ENCODE measurements at places on chromosomes 12 and 14.

GRCh38 chr12:22631863-22632463 is 7.0 kb downstream of the ETNK1 start:
- no peak for DNase-seq

DNA sequence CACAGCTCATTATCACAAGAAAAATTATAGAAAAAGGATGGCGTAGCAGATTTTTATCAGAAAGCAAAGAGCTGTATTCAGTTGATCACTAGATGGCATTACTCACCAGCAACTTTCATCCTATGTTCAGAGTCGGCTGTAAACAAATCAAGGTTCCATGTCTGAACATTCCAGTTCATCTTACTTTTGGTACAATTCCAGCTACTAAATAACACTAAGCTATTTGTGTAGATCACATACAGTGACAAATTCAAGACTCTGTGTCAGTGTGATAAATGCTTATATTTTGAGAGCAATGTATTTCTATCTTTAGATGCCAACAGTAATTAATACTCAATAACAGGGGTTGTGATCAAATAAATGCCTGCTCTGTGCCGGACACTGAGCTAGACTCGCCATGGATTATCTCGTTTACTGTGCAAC is 30.1 kb downstream of the NRDE2 start:
- DNase-seq: no peak

DNA sequence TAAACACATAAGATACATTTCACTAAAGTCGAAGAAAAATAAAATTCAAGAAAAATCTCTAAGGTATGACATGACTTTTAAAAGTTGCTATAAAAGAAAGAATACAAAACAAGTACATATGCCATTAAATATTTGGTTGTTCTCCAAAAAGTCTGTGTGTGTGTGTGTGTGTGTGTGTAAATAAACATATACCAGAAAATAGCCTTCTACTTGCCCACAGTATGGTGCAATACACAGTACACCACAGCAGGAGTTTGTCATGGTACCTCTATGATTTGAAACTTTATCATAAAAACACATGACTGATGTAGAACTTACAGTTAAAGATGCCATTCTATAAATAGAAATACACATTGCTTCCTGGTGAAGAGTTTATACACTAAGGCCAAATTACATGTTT is 692.7 kb upstream of the MGAT4C start:
- no peak for DNase-seq

GRCh38 chr12:79954037-79954610 is 19.2 kb upstream of the PPP1R12A start:
- DNase-seq: no peak

DNA sequence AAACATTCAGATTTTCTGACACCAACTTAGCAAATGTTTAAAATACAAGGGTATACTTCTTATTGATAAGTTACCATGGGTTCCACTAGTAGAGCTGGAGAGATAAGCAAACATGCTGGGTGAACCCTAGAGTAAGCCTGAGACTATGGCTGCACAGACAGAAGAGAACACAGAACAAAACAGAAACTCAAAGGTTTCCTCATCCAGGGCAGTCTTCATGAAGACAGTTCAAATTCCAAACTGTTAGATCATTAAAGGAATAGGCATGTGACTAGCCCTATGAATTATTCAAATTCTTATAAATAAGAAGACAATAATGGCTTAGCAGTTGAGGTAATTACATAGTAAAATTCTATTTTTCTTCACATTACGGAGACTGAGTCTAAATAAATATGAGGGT is 28.1 kb downstream of the BTBD7 start:
- DNase-seq: no peak

- no peak for DNase-seq
These were observed 208.2 kb downstream of the EPS8 start for GRCh38 chr12:15581006-15581405.

- DNase-seq: no peak
These were observed 236.1 kb downstream of the ADGRD1 start for GRCh38 chr12:131189781-131190180.

GRCh38 chr12:121295116-121295745 is 1.3 kb downstream of the CAMKK2 start:
- DNase-seq: no peak

DNA sequence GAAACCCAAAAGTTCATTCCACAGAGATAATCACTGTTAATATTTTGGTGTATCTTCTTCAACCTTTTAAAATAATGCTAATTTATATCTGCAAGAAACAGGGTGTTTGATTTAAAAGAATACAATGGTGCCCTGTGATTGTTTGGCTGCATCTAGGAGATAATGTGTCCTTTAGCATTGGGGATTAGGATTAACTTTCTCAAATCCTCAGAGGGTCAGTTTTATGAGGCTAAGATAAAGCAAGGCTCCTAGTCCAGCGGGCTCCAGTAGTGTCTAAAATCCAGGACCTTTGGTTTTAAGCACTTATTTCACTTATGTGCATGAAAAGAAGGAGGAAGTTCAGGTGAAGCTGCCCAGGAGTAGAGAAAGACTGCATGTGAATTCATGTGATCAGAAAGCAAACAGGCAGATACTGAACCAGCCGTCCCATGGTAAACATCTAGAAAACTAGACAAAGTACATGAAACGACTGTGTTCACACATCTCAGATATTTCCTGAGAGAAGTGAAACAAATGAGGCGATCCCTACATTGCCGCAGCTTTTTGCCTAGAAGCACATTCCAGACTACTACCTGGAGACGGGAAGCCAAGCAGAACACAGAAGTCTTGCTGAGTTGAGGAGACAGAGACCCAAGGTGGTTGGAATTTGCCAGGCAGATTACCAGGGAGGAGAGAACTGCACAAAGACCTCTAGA is 129.1 kb upstream of the MAX start:
- no peak for DNase-seq

DNA sequence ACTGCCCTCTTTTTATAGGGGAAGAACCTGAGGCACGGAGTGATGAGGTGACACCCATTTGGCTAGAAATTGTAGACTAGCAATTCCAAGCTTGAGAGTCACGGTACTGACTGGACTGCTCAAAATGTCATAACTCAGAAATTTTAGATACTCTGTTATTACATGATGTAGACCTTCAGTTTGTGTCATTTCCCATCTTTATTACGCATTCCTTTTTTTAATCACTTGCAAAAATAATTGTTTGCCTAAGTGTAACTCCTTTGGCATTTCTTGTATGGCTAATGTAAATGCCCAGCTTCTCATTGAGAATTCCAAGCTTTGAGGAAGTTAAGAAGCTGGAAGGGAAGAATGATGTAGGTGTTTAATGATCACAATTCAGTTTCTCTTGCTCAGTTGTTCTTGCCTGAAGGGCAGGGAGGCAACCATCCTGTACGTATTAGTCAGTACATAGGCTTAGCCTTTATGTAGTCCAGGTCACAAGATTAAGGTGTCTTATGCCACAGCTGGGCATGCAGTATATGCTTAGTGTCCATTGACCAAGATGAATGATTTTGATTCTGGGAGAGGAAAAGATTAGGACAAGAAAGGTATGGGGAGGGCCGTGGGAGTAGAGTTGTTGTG is 68.2 kb upstream of the EVL start:
- no peak for DNase-seq

GRCh38 chr12:51951199-51951842 is at the start of gene ACVR1B:
ACVR1B (plus strand) TSS chr12:51951699; CDS start chr12:51951744, 45 bp downstream.
- peak; percentile 87 for DNase-seq

GRCh38 chr12:117836999-117837736 is 131.6 kb downstream of the KSR2 start:
- DNase-seq: peak; percentile 44

DNA sequence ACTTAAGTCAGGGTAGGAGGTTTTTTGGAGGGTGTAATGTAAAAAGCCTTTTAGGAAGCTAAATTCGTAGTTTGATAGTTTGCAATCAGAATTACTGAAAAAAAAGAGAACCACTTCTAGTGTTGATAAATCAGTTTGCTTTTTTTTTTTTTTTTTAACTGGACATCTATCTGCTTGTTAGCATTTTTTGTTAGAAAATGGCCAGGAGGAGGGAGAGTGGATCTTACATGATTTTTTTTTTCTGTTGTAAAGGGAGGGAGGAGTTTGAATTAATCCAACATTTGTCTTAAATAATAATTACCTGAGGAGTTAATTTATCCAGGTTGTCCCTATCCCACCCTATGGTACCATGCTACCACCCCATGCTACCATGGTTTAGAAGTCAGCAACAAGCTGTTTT is 1.2 kb downstream of the FBXO34 start:
- no peak for DNase-seq

DNA sequence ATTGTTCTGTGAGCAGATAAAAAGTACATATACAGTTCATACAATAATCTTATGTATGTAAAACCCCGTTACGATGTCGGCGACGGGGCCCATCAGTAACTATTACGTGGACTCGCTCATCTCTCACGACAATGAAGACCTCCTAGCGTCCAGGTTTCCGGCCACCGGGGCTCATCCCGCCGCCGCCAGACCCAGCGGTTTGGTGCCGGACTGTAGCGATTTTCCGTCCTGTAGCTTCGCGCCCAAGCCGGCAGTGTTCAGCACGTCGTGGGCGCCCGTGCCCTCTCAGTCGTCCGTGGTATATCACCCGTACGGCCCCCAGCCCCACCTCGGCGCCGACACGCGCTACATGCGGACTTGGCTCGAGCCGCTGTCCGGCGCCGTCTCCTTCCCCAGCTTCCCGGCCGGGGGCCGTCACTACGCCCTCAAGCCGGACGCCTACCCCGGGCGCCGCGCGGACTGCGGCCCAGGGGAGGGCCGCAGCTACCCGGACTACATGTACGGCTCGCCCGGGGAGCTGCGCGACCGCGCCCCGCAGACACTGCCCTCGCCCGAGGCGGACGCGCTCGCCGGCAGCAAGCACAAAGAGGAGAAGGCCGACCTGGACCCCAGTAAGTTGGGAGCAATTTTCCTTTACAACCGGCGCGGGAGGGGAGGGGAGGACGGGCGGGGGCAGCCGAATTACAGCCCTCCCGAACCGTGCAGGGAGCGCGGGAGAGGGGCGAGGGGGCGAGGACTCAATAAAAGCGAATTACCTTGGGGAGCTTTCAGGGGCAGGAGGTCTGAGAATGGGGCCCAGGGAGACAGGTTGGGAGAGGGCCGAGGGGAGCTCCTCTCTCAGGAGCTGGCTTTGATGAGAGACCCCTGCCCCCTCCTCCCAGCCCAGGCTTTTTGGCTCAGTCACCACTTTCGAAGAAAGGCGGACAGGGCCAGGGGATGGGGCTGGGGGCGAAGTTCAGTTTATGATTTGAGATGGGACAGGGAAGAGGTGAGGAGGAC is at the start of gene HOXC9:
TSS of gene HOXC9 (plus strand) at position 46 of the 999 bp plus-strand sequence. CDS start at position 74, 28 bp downstream.
- no peak for DNase-seq

DNA sequence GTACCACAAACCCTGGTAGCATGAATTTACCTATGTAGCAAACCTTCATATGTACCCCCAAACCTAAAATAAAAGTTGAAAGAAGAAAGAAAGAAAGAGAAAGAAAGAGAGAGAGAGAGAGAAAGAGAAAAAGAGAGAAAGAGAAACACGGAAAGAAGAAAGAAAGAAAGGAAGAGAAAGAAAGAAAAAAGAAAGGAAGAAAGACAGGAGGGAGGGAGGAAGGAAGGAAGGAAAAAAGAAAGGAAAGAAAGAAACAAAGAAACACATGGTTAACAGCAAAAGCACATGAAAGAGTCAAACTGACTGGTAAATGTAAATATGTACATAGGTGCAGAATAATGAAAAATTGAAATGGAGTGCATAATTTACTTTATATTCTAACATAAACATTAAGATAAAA is 903.4 kb downstream of the LRFN5 start:
- no peak for DNase-seq

- DNase-seq: no peak
These were observed 218.8 kb downstream of the DAD1 start for GRCh38 chr14:22370084-22370847.

DNA sequence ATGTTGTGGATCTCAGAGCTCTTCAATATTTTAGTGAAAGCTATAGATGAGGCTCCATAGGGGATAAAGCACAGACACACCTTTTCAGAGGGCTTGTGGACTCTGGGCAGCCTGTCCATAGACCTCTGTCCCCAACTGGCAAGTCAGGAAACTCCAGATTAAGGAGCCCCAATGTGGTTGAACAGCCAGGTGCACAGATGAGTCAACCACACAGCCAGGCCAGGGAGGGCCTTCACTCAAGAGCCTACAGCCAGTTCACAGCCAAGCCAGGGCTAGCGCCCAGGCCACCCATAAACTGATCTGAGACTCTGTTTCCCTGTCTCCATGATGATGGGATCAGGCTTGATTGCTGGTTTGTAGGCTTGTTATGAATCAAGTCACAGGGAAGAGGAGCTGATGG is 1.0 kb upstream of the BDKRB2 start:
- DNase-seq: no peak

GRCh38 chr14:88421286-88421685 is 35.8 kb downstream of the SPATA7 start:
- no peak for DNase-seq

DNA sequence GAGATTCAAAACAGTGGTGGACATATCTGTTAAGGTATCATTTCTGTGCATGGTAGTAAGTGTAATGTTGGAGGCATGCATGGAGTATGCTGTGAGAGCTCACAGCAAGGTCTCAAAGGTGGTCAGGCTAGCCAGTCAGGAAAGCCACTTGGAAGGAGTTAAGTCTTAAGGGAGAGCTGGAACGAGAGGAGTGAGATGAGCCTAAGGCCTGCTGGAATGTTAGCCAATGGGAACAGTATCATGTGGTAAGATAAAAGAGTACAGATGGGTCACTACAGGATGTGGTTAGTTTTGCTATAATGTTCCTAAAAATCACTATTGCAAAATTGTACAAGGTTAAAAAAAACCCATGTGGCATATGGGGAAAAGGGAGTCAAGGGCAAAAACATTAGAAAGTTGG is 311.7 kb upstream of the E2F7 start:
- DNase-seq: no peak

GRCh38 chr14:99354166-99354875 is 82.3 kb upstream of the BCL11B start:
- no peak for DNase-seq

GRCh38 chr12:998020-998874 is 7.2 kb downstream of the ERC1 start:
- no peak for DNase-seq

GRCh38 chr14:34235643-34236300 is 226.3 kb downstream of the SPTSSA start:
- DNase-seq: no peak

Measured in gastrocnemius medialis (tissue), 4 donors.